Astrocyte of the hippocampus (primary cell): ENCODE measurements at places on chromosomes 7 and 10.

DNA sequence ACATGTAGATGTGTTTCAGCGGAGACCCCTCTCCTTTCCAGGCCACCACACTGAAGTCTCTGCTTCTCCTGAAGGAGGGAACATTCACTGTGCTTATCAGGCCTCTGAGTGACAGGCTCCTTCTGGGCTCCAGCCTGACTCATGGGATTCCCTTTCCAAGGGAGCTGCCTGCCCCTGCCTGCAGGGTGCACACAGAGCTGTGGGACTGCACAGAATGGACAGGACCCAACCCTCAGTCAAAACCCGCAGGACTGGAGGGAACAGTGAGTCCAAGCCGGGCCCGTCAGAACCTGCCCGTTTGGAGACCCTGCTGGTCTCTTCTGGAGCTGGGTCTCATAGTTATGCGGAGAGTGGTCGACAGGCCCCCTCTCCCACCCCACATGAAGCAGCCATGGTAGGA lies 32.6 kb downstream of the PLAC9 start:
- DNase-seq: peak; percentile 61

- peak; percentile 81 for DNase-seq
Measured at GRCh38 chr7:93890041-93890463, 501 bp downstream of the TFPI2 start.

DNA sequence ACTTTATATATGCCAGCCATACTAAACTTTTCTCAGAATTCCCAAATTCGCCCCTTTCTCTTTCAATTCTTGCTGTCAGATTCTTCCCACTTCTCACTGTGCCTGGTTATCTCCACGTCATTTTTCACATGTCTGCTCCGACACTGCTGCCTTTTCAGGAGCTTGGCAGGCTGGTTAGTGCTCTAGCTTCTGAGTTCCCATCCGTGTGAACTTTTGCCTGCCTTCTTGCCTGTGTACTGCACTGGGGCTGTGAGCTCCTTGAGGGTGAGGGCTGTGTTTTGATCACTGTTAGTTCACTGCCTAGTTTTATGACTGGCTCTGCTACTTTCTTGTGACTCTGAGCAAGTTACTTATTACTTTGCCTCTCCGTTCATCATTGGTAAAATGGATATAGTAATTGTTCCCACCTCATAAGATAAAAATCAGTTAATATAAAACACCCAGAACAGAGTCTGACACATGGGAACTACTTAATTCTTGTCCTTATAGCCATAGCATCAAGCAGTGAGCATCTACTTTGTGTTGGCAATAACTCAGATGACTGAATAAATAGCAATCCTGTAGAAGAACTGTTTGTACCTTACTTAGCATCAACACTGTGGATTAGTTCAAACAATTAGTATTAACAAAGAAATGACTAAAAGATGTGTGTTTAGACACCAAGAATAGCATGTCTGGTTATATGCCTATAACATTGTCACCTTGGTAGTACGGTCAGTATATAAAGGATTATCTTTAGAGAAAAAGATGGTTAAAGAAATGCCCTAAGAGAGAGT lies 5.5 kb downstream of the GSTO1 start:
- peak; percentile 41 for DNase-seq

GRCh38 chr10:15015451-15015850 lies 28.3 kb upstream of the OLAH start:
- DNase-seq: no peak

- peak; percentile 27 for DNase-seq
Measured at GRCh38 chr7:142711746-142712616, 37.3 kb upstream of the PRSS1 start.

GRCh38 chr7:119197877-119198527 lies 973.5 kb downstream of the ANKRD7 start:
- peak; percentile 48 for DNase-seq

- no peak for DNase-seq
Measured at GRCh38 chr7:128129224-128129864, 98.1 kb upstream of the LRRC4 start.

DNA sequence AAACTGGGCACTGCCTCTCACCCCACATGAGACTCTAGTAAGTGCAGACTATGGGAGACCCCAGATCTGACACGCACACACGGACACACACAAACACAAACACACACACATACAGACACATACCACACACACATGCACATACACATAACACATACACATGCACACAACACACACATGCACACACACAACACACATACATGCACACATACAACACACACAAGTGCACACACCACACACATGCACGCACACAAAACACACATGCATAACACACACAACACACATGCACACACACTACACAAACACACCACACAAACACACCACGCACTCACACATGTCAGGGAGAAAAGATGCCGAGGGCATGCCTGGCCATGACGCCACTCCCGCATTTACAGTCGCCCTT lies 205.5 kb downstream of the TYW1B start:
- DNase-seq: no peak

GRCh38 chr7:147670759-147671158 lies 919.8 kb upstream of the C7orf33 start:
- no peak for DNase-seq

GRCh38 chr7:41994746-41995110 lies 242.3 kb downstream of the GLI3 start:
- no peak for DNase-seq

- peak; percentile 53 for DNase-seq
Measured at GRCh38 chr10:16809074-16809718, 8.0 kb downstream of the RSU1 start.

GRCh38 chr7:143258831-143259230 lies 4.4 kb upstream of the GSTK1 start:
- no peak for DNase-seq

GRCh38 chr7:99292127-99292526 lies 19.5 kb downstream of the MYH16 start:
- DNase-seq: no peak

GRCh38 chr10:122029499-122030199 lies 40.7 kb downstream of the TACC2 start:
- DNase-seq: peak; percentile 57

GRCh38 chr7:17680026-17680425 lies 260.3 kb downstream of the SNX13 start:
- peak; percentile 80 for DNase-seq

DNA sequence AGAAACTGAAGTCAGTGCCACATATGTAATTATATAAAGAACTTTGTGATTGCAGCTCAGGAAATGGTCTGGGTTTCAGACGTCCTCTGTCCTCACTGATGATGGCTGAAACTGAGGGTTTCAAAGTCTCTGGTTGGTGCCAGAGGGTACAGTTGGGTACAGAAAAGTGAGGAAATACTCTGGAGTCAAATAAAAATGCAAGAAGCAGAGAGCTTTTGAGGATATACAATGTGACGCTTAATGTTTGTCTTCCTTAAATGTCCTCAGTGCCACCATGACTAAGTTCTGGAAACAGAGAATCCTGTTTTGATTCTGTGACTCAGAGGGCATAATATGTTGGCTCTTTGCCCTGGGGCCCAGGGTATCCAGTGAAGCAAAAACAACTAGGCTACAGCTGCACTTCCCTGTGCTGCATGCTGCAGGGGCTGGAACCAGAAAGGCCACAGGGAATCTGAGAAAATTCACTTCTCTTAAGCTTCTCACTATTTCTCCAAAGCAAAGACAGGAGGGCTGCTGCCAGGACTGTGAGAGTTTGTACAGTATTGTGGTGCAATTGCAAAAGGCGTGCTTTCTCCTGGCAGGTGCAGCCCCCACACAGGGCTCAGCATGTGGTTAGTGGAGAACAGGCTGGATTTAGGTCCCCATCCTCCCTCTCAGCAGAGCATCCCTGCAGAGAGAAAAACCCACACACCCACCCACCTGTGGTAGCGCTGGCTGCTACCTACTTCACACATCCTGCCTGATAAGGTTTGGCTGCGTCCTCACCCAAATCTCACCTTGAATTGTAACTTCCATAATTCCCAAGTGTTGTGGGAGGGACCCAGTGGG lies 169.5 kb upstream of the SVIL start:
- peak; percentile 94 for DNase-seq

- no peak for DNase-seq
Measured at GRCh38 chr7:131835141-131835540, 278.7 kb upstream of the PODXL start.

DNA sequence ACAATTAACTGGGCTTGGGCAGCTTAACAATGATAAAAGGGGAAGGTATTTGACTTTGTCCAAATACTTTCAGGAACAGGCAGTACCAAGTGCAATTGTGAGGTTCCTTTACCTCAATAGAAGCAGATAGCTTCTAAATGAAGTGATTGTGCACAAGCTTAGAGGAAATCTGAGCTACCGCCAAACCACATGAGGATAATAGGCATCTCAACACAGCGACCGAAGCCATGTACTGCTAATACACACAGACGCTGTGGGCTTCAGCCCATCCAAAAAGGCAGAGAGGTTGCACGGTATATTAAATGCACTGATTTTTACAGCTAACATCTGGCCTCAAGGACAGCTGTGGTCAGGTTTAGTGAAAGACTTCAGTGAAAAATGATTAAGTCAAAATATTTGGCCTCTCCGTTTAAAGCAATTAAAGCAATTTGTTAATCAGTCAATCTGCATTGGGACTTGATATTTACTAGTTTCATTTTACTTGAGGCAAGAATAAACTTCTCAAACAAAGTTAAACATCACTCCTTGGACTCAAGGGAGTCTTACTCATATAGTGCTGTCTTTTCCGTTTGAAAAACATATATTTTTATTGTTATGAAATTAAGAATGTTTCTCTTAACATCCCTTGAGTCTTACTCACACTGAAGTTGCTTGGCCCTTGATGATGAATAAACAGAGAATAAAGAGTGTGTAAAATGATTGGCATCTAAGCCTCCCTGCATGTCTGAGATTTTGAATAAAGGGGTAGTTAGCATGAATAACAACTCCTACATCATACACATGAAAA lies 306.3 kb downstream of the C7orf25 start:
- DNase-seq: peak; percentile 84

DNA sequence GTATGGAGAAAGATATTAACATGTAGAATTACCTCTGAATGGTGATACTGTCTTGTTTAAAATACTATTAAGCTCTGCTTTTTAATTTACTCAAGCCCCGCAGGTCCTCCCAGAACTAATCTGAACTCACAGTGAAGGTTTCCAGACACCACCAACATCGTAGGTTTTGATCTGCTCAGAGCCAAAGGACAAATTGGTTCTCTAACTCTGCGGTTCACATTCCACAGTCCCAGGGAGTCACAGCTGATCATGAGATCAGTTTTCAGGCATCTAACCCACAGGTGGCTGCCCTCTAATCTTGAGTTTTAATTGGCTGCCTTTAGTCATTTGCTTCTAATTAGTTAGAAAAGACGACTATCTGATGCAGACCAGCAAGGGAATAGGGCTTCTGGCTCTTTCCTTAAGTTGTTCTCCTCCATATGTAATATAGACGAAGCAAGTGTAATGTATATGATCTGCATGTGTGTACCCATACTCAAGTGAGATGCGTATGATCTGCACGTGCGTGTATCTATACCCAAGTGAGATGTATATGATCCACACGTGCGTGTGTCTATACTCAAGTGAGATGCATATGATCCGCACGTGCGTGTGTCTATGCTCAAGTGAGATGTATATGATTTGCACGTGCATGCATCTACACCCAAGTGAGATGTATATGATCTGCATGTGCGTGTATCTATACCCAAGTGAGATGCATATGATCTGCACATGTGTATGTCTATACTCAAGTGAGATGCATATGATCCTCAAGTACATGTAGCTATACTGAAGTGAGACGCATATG lies 331.5 kb upstream of the NPVF start:
- peak; percentile 27 for DNase-seq

DNA sequence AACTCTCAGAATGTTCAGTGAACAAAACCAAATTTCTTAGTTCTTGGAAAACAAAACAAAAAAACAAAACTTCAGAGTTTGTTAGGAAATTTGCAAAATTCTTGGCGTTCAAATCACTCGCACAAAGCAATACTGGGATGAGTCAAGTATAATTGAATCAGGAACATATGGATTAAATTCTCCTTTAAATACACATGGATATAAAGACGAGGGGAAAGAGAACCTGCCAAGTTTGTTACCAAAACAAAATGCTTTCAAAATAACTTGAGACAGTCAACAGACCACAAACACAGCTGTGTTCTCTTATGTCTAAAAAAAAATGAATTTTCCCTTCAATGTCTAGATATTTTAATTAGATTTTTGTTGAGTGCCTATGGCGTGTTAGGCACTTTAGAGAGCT lies 93.5 kb upstream of the MPP7 start:
- DNase-seq: no peak

- no peak for DNase-seq
Measured at GRCh38 chr10:131216681-131217230, 94.8 kb downstream of the TCERG1L start.

DNA sequence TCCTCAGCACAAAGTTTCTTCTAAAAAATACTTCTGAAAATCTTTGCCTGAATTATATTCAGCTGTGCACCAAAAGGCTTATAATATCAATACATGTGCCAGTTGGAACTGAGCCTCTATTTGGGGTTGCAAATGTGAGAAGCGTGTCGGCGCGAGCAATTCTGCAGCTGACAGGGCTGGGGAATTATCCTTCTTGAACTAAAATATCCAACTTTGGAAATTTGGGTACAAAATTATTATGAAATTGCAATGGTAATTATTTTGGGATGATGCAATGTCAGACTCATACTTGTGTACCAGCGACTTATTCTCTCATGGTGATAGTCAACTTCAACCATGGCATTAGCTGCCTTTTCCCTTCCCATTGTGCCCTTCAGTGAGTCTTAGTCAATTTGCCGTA lies 507.0 kb upstream of the KLF6 start:
- DNase-seq: no peak

DNA sequence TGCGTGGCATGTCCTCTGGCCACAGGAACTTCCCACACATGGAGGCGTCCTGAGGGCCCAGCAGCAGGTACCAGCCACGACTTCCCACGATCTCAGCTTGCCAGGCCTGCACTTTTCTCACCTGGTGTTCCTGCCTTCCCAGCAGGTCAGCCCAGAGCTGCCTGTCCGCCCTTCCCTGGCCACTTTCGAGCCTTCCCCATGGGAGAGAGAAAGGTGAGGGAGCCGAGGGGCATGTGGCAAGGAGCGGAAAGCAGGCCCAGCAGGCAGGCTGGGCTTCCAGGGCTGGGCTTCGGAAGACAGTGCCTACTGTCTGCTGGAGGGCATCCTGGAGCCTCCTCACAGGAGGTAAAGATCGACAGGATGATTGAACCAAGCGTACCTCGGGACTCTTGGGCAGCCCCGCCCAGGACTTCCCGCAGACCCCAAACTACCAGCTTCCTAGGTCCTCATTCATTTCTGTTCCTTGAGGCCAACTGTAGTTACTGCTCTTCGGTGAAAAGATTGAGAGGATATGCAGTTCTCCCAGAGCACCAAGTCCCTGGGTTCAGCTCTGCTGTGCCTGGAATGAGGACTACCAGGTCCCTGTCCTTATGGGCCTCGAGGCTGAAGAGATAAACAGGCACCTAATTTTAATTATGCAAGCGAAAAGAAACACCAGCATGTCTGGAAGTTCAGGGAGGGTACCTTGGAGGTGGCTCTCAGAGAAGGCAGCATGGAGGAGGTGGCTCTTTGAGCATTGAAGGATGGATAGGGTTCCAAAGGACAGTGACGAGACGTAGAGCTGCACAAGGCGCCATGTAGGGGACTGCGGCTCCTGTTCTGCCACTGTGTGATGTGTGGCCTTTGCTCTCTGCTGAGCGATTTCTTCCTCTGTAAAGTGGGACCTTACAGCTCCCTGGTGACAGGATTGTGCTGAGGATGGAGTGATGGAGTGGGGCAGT lies 87.8 kb downstream of the ZMIZ1 start:
- DNase-seq: no peak

GRCh38 chr7:156058248-156058647 lies 246.0 kb upstream of the SHH start:
- DNase-seq: no peak

- DNase-seq: peak; percentile 61
Measured at GRCh38 chr7:16905300-16906044, 23.7 kb upstream of the AGR3 start.
